ENCODE measurements at places on chromosomes 13 and 19.

DNA sequence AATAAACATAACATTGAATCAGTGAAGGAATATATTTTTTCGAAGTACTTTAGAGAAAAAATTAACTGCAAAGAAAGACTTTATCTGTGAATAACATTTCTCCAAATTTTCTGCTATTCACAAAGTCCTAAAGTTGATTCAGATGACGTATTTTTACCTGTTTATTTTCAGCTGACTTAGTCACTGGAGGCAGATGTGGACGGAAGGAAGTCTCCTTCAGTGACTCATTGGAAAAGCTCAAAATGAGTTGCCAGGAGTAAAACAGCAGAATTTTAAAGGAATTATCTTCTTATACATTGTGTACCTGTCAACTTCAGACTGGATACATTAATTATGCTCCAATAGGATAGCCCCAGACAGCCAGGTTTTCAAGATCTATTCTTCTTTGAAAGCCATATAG is 679.3 kb upstream of the GPC6 start:
- DNase-seq, result no peak

DNA sequence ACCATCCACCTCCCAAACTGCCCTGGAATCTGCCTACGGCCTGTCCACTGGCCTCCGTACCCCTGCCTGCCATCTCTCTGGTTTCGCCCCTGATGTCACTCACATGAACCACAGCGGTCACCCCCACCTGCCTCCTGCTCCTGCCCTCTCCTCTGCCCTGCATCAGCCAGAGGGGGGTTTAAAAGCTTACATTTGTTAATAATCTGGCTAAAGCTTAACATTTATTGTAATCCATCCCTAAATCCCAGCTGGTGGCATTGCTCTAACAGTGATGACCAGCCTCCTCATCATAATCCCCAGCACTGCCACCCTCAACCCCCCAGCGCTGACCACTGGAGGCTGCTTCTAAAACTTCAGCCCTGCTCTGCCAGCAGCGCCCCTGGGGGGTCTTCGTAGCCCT is 38.9 kb downstream of the DNM2 start:
- DNase-seq, result no peak

GRCh38 chr13:36310417-36311108 is 12.9 kb upstream of the CCDC169 start:
- no peak for DNase-seq

- peak; percentile 20 for DNase-seq
Measured at GRCh38 chr13:22062478-22063205, 391.8 kb downstream of the FGF9 start.

GRCh38 chr19:28465371-28466086 is 747.4 kb downstream of the UQCRFS1 start:
- DNase-seq, result no peak

DNA sequence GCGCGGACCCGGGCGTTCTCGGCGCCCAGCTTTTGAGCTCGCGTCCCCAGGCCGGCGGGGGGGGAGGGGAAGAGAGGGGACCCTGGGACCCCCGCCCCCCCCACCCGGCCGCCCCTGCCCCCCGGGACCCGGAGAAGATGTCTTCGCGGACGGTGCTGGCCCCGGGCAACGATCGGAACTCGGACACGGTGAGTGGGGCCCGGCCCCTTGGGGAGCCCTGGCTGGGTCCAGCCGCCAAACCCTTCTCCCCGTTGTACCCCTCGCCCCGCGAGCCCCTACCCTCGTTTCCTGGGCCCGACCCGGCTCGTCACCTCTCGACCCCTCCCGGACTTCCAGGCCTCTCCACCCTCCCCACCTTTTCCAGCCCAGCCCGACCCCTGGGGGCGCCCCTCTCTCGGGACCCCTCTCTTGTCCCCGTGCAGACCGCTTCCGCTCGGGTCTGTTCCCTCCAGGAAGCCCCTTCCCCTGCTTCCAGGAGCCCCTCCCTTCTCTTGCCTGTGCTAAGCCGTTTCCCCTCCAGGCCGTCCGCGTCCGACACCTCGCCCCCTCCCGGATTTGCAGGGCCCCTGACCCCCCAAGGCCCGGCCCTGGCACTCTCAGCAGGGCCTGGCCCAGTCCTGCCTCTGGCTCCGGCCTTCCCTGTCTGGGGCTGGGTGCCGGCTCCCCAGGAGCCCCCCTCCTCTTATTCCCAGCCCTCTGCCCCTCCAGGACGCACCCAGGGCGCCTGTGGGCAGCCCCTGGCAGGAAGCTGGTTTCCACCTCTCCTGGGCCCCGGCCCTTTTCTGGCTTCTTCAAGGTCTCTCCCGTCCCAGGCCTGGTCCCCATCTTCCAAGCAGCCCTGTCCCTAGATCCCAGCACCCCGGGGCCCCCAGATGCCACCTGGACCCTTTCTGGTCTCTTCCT is 632 bp downstream of the MARK4 start:
- no peak for DNase-seq

DNA sequence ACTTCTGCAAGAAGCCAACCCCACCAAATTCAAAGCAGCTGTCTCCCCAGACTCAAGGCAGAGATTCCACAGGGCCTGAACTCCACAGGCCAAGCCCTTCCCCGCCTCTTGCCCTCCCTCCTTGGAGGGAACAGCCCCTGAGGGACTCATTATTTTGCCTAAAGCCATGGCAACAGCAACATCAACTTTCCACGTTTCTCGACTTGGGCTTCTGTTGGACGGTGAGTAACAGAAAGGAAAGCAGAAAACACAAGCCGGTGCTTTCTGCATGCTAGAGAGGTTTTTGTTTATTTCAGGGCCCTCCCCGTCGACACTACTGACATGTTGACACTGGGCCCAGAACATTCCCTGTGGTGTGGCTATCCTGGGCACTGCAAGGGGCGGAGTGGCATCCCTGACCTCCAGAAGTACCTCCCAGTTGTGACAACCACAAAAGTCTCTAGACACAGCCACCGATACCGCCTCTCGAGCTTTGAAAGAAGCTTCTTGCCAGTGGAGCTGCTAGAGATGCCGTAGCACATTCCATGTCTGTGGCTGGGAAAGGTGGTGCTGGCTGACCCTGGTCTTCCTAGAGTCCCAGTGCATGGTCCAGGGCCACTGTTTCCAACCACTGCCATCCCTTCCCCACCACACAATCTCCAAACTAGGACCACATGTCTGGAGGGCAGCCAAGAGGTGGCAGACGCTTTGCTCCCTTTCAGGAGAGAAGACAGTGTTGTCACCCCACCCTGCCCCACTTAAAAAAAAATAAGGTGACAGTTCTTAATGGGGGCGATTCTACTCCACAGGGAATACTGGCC is 12.8 kb downstream of the CAPS start:
- no peak for DNase-seq

GRCh38 chr19:39232708-39233107 is 12.1 kb downstream of the IFNL3 start:
- no peak for DNase-seq

- no peak for DNase-seq
Measured at GRCh38 chr13:92136449-92137155, 738.2 kb downstream of the GPC5 start.

DNA sequence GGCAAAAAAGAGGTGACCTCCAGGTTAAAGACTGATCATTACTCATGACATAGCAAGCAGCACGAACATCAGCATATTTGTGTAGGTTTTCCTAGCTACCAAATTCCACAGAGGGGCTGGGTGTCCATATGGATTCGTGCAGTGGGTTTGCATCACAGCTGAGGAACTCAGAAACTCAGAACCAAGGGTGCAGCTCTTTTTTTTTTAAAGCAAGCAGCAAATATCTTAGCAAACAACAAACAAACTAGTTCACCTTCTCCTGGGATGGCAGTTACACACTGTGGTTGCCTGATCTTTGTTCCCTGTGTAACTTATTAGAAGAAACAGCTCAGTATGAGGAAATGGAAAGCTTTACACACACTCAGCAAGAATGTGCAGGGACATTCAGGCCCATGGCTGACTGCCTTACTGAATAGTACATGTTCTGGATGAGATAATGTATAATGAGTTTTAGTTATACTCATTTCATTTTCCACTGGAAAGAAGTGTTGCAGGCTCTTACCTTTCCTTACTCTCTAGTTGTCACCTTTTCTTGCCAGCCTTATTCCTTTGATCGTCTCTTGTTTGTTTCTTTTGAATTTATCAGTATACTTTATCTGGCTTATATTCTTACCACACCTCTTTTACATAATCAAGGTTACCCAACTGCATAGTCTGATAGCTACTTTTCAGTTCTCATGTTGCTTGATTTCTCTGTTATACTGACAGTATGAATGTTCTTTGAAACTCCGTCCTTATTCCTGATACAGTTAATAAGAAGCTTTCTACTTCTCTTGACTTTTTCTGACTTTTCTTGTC is 4.3 kb downstream of the NDFIP2 start:
- no peak for DNase-seq

GRCh38 chr19:32397671-32398101 is 7.9 kb upstream of the DPY19L3 start:
- no peak for DNase-seq

GRCh38 chr13:34719060-34719875 is 222.8 kb upstream of the NBEA start:
- DNase-seq, result no peak

DNA sequence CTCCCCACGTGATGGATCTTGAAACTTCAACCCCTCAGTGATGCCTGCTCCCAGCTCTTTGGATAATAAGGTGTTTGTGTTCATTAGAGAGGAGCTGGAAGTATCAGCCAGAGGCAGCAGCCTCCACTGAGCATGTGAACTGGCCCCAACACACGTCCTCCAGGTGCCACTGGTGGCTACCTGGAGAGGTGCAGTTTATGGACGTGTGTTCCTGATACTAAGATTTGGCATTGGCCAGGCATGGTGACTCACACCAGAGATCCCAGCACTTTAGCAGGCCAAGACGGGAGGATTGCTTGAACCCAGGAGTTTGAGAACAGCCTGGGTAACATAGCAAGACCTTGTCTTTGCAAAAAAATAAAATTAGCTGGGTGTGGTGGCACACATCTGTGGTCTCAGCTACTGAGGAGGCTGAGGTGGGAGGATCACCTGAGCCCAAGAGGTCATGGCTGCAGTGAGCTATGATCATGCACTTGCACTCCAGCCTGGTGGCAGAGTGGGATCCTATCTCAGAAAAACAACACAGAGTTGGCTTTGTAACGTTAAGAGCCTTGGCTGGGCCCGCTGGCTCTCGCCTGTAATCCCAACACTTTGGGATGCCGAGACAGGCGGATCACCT is 34.4 kb downstream of the SLC25A42 start:
- DNase-seq, result no peak

DNA sequence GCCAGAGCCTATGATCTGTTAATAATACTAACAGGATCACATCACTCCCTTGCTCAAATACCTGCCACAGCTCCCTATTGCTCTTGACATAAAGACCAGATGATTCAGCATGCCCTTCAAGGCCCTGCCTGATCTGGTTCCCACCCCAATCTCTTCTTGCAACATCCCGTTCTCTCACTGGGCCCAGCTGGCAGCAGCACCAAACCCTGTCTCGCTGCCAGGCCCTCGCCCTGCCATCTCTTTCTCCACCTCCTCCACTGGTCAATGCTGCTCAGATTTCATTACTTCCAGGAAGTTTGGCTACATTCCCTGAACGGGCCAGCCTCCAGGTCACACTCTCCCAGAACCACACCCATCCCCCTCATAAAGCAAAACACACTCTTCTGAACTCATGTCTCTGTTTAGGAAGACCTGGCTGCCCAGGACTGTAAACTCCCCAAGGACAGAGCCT is 8.6 kb upstream of the BCAT2 start:
- DNase-seq, result no peak

DNA sequence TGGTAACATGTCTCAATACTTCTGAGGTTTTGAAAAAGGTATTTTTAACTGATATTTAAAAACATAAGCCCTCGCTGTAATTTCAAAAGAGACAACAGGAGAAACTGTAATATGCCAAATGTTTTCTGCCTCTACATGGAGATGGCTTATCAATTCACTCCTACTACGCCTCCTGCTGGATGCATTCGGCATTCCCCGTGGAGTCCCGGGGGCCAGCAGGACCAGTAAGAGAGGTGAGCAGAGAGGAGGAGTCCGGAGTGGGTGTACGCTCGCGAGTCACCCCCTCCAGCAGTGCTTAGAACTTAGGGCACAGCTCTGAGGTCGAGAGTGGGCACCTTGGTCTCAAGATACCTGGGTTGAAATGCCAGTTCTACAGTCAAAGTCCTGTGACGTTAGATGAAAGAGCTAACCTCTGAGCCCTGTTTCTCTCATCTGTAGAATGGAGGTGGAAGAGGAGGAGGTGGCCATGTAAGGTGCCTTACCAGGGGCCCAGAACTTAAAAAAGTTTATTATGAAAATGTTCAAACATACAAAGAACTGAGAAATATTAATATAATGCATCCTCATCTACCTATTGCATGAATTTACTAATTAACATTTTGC is 110.2 kb downstream of the STK24 start:
- DNase-seq, result peak; percentile 58

- no peak for DNase-seq
Measured at GRCh38 chr13:95087746-95088305, 213.4 kb downstream of the ABCC4 start.

DNA sequence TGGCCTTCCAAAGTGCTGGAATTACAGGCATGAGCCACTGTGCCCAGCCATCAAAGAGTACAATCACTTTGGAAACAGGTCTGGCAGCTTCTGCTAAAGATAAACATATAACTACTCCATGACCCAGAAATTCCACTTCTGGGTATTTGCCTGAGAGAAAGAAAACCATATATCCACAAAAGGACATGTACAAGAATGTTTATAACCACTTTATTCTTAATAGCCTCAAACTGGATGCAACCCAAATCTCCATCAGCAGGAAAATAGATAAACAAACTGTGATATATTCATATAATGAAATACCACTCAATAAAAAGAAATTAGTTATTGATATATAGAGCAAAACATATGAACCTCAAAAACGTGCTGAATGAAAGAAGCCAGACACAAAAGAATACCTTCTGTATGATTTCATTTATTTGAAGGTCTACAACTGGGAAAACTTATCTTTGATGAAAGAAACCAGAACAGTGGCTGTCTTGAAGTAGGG is 40.5 kb downstream of the TEX26 start:
- no peak for DNase-seq

DNA sequence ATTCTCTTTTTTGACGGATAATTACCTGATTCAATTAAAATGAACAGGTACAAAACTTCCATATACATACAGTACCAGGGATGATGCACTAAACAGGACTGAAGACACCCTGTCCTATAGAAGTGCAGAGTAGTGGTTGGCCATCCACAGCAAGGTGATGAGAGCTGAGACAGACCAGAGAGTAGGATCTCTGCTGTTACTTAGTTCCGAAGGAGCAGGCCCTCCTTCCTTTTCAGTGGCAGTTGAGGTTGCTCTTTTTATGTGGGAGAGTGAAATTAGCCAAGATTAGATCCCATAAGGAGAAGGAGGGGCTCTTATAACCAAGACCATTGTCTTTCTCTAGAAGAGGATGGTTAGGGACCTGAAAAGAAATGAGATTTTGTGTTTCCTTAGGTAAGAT is 4.0 kb downstream of the PDS5B start:
- DNase-seq, result no peak

GRCh38 chr19:13952931-13953531 is 722 bp downstream of the DCAF15 start:
- DNase-seq, result peak; percentile 4

DNA sequence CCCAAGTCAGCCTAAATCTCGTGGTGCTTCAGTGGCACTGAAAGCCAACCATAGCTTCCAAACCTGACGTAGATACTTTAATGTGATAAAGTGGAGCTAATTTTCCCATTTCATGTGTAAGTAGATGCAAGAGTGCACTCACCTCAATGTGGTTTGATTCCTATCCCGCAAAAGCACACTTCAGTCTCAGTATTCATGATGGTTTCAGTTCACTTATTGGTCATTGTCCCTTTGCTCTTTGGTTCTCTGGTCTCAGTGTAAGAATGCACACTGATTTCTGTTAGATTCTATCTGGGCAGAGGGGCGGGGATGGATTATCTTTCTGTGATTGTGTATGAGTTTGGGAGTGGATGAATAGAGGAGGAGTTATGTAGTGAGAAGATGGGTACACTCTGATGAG is 340.6 kb downstream of the KCNRG start:
- DNase-seq, result no peak

GRCh38 chr13:45925151-45925550 is 73.6 kb upstream of the SIAH3 start:
- DNase-seq, result no peak
